ENCODE measurements at places on chromosomes 12 and 14.

DNA sequence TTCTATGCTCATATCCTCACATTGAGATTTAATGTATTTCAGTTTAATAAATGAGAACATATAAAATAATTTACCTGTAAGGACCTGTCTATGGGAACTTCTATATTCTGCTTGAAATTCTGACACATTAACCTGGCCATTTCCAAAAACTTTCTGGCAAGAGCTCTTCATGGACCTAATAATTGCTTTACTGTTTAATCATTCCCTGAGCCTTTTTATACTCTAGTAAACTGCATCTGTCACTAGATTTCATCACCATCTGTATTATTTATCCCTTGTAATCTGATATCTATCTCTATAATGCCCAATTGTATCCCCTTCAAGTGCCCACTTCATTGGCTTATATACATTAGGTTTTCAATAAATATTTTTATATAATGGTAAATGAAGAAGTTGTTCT, 327.7 kb downstream of the RAD51B start:
- DNase-seq = no peak

DNA sequence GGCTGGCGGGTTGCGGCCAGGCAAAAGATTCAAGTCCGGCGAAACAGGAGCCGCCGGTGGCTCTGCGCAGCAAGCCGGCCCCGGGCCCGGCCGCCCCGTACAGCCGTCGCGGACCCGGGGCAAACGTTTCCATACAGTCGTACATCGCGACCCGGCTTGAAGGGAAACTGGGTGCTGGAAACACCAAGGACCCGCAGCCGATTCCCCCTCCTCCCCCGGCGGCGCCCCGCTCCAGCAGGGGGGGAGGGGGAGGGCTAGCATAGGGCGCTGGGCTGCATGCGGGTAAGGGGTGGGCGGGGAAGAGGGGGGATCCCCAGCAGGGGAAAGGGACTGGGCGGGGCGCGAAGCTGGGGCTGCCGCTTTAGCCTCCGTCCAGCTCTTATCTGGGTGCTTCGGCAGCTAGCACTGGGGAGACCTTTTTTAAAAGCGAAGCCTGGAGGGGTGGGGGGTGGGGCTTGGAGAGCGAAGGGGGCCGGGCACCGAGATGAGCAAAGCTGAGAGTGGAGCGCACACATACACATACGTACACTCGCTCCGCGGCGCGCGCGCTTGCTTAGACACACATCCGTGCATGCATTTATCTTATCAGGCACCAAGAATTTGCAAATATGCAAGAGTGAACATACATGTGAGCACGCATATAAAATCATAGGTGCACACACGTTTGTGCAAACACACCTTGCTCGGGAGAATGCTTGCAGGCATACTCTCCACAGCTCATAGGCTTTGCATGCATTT, 11.9 kb downstream of the RARG start:
- no peak for DNase-seq

- no peak for DNase-seq
Observed at GRCh38 chr12:131826097-131826928, 1.9 kb upstream of the MMP17 start.

- DNase-seq = no peak
Observed at GRCh38 chr14:102209224-102209966, 69.7 kb downstream of the WDR20 start.

GRCh38 chr14:28272270-28272669, 494.3 kb upstream of the FOXG1 start:
- DNase-seq = no peak

DNA sequence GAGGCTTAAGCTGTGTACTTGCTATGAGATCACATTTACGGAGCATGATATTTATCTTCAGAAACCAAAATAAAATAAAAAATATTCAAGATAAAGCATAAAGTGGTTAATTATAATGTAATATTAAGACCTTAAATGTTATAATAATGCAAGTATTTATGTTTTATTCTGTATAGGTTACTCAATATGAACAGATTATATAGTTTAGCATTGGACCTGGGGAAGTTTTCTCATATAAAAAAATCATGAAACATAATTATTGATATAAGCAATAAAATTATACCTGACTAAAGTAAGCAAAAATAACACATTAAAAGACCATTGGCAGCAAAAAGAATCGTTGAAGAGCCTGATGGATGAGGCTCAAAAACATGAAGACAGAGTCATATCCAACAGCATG, 516.2 kb downstream of the SLC16A7 start:
- no peak for DNase-seq

GRCh38 chr12:69062621-69063237, 129.8 kb upstream of the CPM start:
- DNase-seq = no peak

DNA sequence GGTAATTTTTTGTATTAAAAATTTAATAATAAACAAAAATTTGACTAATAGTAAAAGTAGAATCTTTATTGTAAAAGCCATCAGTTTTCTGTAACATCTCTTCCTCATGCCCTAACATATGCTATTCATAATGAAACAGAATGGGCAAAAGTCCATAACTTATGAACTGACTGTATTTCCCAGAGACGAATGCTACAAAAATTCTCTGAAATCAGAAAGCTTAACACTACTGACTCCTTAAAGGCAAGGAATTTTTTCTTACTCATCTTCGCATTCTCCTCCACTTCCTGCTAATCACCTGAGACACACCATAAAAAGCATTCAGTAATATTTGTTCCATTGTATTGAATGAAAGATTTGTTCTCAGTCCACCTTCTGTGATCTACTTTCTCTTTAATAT, 17.6 kb downstream of the MON2 start:
- no peak for DNase-seq

GRCh38 chr12:50387972-50388478, 8.4 kb downstream of the FAM186A start:
- DNase-seq = no peak

DNA sequence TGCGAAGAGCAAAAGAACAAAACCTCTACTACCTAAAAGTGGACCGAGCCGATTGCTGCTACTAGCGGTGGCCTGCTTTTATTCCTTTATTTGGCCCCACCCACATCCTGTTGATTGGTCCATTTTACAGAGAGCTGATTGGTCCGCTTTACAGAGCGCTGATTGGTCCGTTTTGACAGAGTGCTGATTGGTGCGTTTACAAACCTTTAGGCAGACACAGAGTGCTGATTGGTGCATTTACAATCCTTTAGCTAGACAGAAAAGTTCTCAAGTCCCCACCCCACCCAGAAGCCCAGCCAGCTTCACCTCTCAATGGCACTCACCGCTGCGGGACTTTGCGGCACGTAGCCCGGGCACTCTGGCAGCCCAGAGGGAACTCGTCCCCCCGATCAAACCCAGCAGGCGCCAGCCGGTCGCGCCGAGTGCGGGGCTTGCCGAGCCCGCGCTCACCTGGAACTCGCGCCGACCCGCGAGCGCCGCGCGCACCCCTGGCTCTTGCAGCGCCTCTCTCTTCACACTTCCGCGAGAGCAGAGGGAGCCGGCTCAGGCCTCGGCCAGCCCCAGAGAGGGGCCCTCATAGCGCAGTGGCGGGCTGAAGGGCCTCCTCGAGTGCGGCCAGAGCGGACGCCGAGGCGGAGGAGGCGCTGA, 8.7 kb upstream of the FGD4 start:
- DNase-seq = no peak

GRCh38 chr14:69882915-69883314, 3.7 kb downstream of the SMOC1 start:
- no peak for DNase-seq

DNA sequence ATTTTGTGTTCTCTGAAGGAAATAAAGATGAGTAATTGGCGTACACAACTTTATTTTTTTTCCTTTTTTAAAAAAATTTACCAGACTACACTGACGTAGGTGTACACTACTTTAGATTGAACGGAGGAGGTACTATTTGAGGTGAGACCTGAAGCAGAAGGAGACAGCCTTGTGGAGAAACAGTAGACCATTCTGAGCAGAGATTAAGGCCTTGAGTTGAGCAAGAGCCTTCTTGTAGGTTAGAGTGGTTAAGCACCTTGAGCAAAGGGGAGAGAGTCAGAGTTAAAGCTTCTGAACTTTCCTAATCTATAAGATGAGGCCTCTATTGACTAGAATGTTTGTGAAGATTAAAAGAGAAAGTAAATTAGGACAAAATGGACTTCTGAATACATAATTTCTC, 2.5 kb downstream of the LEMD3 start:
- DNase-seq = no peak

- no peak for DNase-seq
Observed at GRCh38 chr14:75402867-75403413, 24.9 kb upstream of the JDP2 start.

- no peak for DNase-seq
Observed at GRCh38 chr12:50862316-50862715, 19.6 kb downstream of the TMPRSS12 start.

- DNase-seq = no peak
Observed at GRCh38 chr14:35380794-35381193, 23.8 kb downstream of the NFKBIA start.

DNA sequence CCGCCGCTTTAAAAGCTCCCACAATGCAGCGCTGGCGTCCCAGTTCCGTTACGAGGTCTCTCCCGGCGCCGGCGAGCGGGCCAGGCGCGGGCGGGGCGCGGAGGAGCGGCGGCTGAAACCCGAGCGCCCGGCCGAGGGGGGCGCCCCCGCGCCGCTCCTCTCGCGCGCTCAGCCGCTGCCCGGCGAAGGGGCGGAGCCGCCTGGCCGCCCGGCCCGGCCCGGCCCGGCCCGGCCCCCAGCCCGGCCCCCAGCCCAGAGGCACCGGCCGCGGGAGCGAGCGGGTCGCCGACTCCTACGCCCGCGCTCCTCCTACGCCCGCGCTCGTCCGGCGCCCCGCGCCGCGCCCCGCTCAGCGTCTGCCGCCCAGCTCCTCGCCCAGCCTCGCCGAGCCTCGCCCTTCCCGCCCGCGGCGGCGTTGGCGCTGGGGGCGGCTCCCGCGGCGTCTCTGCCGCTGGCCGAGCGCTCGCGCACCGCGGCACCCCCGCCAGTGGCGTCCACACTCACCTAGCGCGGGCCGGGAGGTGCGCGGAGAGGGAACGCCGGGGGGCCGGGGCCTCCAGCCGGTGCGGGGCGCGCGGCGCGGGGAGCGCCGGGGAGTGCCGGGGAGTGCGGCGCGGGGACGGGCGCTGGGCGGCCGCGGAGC, at the start of gene RASSF8:
Gene RASSF8, plus strand, starts transcription at position 255 of the 643 bp plus-strand sequence. CDS start 96,662 bp downstream, outside the sequence.
- DNase-seq = no peak

GRCh38 chr14:35395283-35395682, 9.3 kb downstream of the NFKBIA start:
- DNase-seq = no peak

DNA sequence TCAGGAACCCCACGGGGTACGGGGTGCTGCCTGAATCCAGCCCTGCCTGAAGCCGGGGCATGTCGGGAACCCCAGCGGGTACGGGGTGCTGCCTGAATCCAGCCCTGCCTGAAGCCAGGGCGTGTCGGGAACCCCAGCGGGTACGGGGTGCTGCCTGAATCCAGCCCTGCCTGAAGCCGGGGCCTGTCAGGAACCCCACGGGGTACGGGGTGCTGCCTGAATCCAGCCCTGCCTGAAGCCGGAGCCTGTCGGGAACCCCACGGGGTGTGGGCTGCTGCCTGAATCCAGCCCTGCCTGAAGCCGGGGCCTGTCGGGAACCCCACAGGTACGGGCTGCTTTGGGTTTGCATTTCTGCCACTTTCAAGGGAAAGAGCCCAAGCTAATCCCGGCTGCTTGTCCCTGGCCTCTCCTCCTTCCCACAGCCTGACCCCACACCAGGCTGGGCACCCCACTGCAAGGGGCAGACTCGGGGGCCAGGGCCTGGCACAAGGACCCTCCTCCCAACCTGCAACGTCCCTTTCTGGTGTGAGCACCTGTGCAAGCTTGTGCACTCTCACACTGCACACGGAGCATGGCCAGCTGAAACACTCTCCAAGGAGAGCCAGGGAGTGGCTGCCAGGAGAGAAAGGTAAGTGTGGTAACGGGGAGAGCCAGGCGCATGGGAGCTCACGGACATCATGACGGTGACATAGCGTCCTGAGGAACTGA, 5.6 kb upstream of the FBRSL1 start:
- no peak for DNase-seq

GRCh38 chr12:45775465-45775864, 46.0 kb downstream of the ARID2 start:
- DNase-seq = no peak

GRCh38 chr12:126974779-126975178, 1292.2 kb upstream of the TMEM132C start:
- no peak for DNase-seq

DNA sequence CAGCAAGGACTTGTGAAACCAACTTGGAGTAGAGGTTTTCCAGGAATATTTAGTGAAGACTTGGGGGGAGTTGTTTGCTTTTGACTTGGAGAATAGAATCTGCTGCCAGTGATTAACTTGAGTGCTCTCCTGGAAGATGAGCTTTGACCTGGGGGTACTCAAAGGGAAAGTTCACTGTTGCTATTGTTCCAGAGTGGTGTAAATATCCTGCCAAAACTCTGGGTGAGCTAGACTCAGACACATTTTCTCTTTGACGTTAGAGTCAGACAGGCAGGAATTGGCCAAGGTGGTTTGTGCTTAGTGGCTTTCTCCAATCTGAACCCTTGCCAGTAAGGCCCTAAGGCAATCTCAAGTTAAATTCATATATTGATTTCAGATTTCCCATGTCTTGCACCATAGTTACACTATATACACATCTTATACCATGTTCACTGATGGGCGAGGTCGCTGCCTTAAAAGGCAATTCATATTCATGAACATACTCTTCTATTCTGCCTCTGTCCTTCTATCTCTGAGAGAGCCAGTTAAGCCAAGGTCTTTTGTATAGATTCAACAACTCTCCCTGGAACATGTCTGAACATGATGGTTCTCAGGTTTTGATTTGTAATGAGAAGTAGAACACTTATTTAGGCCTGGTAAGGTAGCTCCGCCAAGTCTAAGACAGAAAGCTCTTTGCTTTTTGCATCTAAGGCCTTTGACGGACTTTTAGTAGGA, 204.6 kb upstream of the SLC38A2 start:
- DNase-seq = no peak

DNA sequence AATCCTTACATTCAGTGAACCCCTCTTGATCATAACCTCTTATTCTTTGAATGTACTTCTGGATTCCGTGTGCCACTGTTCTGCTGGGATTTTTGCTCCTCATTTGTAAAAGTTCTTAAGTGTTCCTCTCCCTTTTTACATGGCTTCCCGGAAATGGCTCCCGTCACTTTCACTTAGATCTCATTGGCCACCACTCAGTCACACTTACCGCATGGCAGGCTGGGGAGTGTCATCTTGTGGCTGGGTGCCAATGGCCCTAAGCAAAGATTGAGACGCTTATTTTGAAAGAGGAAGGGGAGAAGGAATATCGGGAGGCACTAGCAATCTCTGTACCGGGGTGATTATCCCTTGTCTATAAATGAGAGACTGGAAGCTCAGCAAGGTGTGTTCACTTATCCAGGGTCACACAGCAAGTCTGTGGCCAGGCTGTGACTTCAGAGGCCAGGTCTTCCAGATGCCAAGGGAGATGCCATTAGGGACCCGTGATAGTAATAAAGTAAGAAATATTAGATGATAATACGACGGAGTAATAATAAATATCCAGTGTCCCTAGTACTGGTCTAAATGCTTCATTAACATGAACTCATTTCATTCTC, 68.8 kb downstream of the RNFT2 start:
- no peak for DNase-seq

All from SIG-M5 (cell line).